ENCODE measurements at places on chromosomes 11 and 22. TPM values are rescaled to one million over a fixed set of nuclear protein-coding genes. Genes with fewer than 3 reads are reported as not detected.

The GAL3ST3 gene
- total RNA-seq, result 1.0 TPM

The GGT5 gene
- not detected for total RNA-seq

The DNAJB13 gene
- not detected for total RNA-seq

The TMPRSS4 gene
- total RNA-seq, result not detected

The OVOL1 gene
- 1.2 TPM for total RNA-seq

The SAA1 gene
- not detected for total RNA-seq
